ENCODE measurements at places on chromosomes 1 and 21. TPM values are rescaled to one million over a fixed set of nuclear protein-coding genes. Genes with fewer than 3 reads are reported as not detected.

- no peak for DNase-seq
These were observed 147.6 kb downstream of the IFI44 start for GRCh38 chr1:78797108-78797781.

- DNase-seq = no peak
These were observed 17.3 kb upstream of the TSPEAR start for GRCh38 chr21:44728716-44729115.

DNA sequence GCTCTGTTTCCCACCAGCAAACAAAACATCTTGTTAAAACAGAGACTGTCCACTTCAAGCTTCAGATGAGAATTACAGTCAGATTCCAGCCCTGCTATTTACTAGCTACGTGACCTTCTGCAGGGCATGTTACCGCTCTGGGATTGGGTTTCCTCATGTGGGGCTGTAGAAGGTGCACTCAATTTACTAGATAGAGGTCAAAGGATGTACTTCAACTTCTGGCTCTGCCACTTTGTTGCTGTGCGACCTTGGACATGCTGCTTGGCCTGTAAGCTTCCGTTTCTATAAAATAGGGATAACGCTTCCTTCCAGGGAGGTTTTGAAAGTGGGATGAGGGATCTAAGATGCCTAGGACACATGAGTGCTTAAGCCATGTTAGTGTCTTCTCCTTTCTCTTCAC is 46.0 kb upstream of the LRIG2 start:
- DNase-seq = no peak

GRCh38 chr1:27122652-27123051 is 32.3 kb downstream of the SLC9A1 start:
- DNase-seq = no peak

GRCh38 chr1:42340093-42340492 is 5.1 kb upstream of the FOXJ3 start:
- no peak for DNase-seq

EFNA3 gene
- total RNA-seq = 0.43 TPM

ZBED6 gene
- total RNA-seq = 17.0 TPM

FAM177B gene
- total RNA-seq = not detected

Data from left lobe of liver (tissue), 2 donors.